Glomerular endothelial cell (primary cell): ENCODE measurements at places on chromosomes 1 and 21. TPM values are rescaled to one million over a fixed set of nuclear protein-coding genes. Genes with fewer than 3 reads are reported as not detected.

The NHLH1 gene
- total RNA-seq, result 0.05 TPM in 1 of 2 replicates, not detected in the other

The PYGO2 gene
- 17.5 and 20.9 TPM in 2 replicates for total RNA-seq

The CRYZL1 gene
- total RNA-seq, result 22.3 and 27.8 TPM in 2 replicates

The PLA2G2F gene
- total RNA-seq, result not detected in 2 replicates

The RGS13 gene
- not detected in 2 replicates for total RNA-seq

The OR2AK2 gene
- not detected in 2 replicates for total RNA-seq
